Heart right ventricle (tissue), 16 donors: ENCODE measurements at places on chromosomes 5 and 9. TPM values are rescaled to one million over a fixed set of nuclear protein-coding genes. Genes with fewer than 3 reads are reported as not detected.

DNA sequence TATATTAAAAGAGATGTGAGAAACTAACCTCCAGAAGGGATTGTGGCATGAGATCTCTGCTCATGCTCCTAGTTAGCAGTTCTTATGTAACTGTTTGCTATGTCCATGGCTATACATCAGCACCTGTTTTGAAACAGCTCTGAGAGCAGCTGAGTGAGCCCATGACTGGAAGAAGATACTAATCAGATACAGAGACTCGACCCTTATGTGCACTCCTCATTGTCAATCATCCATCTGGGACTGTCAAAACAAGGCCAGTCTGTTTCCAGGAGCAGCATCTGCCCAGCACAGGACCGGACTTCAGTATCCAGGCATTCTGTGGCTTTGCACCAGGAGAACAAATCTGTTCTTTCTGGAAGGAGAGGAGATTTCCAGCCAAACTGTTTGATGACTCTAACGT, 77.7 kb downstream of the EFNA5 start:
- H3K4me1 ChIP-seq: peaks cover 29% of the 10 kb centered on the region
- DNase-seq: no peak
- no peaks in the 10 kb centered on the region for H3K36me3 ChIP-seq
- H3K4me3 ChIP-seq: no peak overlapping the region

DNA sequence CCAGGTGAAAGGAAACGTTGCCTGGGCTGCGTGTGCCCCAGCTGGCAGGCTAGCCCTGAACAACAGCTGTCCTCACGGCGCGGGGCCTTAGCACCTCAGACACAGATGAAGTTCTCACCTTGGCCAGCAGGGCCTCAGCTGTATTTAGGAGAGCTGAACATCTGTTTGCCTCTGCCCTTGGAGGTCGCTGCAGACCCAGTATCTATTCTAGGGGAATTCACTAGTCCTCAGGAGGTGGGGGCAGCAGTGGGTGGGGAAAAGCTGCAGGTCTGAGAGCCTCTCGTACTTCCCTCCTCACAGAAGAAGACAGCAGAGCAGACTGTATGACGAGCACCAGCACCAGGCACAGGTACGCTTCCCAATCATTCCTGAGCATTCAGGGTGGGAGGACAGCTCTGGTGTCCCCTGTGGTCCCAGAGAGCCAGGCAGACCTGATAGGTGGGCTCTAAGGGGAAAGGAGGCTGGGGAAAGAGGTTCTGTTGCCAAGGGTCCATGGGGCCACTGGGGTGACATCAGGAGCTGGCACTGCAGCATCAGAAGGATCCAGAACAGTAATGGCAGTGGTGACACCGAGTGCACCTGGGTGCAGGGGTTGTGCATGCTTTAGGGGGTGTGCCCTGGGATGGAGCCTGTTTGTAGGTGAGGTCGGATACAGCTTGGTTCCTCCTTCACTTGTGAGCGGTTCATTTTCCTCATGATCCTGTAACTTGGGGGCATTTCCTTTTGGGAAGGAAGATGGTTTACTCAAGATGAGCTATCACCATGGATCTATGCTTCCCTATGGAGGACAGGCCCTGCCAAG, 13.8 kb downstream of the CD74 start:
- H3K27me3 ChIP-seq: no peaks in the 10 kb centered on the region
- H3K27ac ChIP-seq: no peak overlapping the region
- H3K36me3 ChIP-seq: no peaks in the 10 kb centered on the region
- H3K4me3 ChIP-seq: no peak overlapping the region

FAM81B gene
- 10.5 TPM for total RNA-seq

ERCC6L2 gene
- 32.7 TPM for total RNA-seq

ZNF300 gene
- total RNA-seq: 1.1 TPM
